Sigmoid colon (tissue), 7 donors: ENCODE measurements at places on chromosomes 1 and 21. TPM values are rescaled to one million over a fixed set of nuclear protein-coding genes. Genes with fewer than 3 reads are reported as not detected.

The HFM1 gene
- total RNA-seq: 3.0 TPM

The RBM11 gene
- 2.3 TPM for total RNA-seq

DNA sequence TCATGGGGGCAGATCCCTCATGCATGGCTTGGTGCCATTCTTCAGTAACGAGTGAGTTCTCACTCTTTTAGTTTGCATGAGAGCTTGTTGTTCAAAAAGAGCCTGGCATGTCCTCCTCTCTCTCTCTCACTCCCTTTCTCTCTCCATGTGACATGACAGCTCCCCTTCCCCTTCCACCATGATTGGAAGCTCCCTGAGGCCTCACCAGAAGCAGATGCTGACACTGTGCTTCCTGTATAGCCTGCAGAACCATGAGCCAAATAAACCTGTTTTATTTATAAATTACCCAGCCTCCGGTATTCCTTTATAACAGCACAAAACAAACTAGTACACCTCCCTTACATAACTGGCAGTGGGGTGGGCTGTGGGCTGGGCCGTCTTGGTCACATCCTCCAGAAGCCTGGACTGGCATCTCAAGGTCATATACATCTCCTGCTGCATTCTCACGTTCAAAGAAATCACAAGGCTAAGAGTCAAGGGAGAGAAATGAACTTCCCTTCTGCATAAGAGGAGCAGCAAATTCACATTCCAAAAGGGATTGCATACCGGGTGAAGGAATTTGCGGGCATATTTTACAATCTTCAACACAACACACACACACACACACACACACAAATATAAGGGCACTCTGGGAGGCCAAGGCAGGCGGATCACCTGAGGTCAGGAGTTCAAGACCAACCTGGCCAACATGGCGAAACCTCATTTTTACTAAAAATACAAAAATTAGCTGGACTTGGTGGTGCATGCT lies 2.3 kb upstream of the CCSAP start:
- no peak overlapping the region for H3K27ac ChIP-seq
- no peak for DNase-seq
- H3K4me1 ChIP-seq: peaks cover 12% of the 10 kb centered on the region
- no peak overlapping the region for H3K4me3 ChIP-seq

GRCh38 chr1:232014941-232015340 lies 388.4 kb downstream of the DISC1 start:
- no peaks in the 10 kb centered on the region for H3K36me3 ChIP-seq
- H3K27ac ChIP-seq: no peak overlapping the region
- DNase-seq: no peak
- H3K4me3 ChIP-seq: no peak overlapping the region

- H3K4me3 ChIP-seq: no peak overlapping the region
- DNase-seq: no peak
- no peaks in the 10 kb centered on the region for H3K4me1 ChIP-seq
Measured at GRCh38 chr1:57916041-57916440, 492.2 kb upstream of the DAB1 start.

DNA sequence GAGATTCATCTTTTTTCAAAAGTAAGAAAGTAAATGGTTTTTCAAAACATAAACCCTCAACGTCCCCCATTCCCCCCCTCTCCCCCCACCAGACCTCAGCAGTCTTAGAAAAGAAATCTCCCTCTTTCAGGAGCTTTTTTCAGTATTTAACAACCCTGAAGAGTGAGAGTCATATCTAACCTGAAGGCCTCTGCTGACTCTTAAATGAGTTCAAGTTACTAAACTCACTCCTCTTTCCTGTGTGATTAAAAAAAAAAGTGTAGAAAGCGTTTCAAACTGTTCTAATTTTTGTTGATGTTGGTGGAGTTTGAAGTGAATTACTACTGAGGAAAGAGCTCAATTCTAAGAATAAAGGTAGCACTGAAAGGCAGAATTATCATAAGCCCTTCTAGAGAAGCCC lies 93.7 kb downstream of the VAV3 start:
- no peaks in the 10 kb centered on the region for H3K4me1 ChIP-seq
- no peak overlapping the region for H3K4me3 ChIP-seq
- no peak overlapping the region for H3K27ac ChIP-seq
- no peak for DNase-seq
- no peaks in the 10 kb centered on the region for H3K27me3 ChIP-seq
- no peaks in the 10 kb centered on the region for H3K36me3 ChIP-seq

GRCh38 chr1:155981266-155982088 lies 3.1 kb upstream of the ARHGEF2 start:
- peak overlapping the region; percentile 98 for H3K27ac ChIP-seq
- no peaks in the 10 kb centered on the region for H3K36me3 ChIP-seq
- no peak overlapping the region for H3K4me3 ChIP-seq
- H3K27me3 ChIP-seq: no peaks in the 10 kb centered on the region

The RNF223 gene
- total RNA-seq: not detected

DNA sequence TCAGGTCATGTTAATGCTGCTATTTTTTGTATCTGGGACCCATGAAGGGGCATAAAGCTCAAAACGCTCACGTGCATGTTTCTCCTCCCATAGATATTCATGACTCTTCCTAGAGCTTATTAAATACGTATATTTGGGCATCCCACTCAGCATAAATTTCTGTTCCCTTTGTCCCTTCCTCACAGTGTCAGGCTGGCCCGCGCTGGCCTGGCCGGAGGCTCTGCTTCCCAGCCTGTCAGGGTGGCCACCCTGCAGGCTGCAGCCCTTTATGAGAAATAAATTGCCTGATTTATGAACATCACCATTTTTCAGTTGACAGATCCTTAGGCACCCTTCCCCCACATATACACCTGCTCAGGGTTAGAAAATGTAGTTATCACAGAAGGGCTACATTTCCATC lies 44.0 kb upstream of the NTPCR start:
- H3K27me3 ChIP-seq: no peaks in the 10 kb centered on the region
- no peak overlapping the region for H3K27ac ChIP-seq
- H3K4me3 ChIP-seq: no peak overlapping the region
- DNase-seq: no peak
- no peaks in the 10 kb centered on the region for H3K36me3 ChIP-seq

The PLEKHN1 gene
- not detected for total RNA-seq

The ADGRL2 gene
- 62.8 TPM for total RNA-seq

DNA sequence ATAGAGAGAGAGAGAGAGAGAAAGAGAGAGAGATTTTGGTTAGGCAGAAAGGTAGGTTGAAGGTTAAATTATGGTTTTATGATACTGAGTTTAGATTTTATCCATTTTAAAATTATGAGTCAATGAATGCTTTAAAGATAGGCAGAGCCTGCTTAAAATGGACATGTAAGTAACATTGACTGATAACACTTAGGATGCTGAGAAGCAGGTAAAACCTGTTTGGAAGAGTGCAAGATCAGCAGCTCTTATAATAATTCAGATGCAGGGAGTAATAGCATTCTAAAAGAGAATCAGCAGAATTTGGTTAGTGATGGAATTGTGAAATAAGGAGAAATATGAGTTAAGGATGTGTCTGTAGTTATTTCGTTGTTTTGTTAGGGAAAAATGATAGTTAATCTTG lies 446.6 kb downstream of the PLA2G4A start:
- H3K27me3 ChIP-seq: no peaks in the 10 kb centered on the region
- no peaks in the 10 kb centered on the region for H3K36me3 ChIP-seq
- H3K4me1 ChIP-seq: no peaks in the 10 kb centered on the region
- no peak overlapping the region for H3K27ac ChIP-seq
- H3K4me3 ChIP-seq: no peak overlapping the region

DNA sequence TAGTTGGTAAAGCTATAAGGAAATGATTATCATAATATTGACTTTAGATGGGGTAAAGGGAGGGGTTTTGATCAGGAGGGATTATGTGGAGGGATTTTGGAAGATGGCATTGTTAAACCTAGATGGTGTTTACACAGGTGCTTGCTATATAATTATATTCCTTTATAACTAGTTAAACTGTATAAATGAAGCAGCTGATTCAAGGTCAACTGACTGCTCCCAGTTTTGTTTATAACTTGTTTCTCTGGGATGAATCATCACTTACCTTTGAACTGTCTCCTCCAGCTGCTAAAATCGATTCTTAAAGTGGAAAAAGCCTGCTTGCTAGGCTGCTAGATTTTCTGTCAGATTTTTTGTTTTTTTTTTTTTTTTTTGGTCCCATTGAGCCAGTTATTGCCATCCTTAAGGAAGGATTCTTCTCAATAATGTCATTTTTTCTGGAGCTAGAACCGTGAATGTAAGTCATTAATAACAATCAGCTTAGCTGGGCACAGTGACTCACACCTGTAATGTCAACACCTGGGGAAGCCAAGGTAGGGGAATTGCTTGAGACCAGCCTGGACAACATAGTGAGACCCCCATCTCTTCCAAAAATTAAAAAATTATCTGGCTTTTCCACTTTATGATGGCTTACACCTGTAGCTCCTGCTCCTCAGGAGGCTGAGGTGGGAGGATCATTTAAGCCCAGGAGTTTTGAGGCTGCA lies 153.2 kb downstream of the PIK3R3 start:
- DNase-seq: no peak
- peak overlapping the region; percentile 35 for H3K27ac ChIP-seq
- H3K4me3 ChIP-seq: no peak overlapping the region
- peaks cover 7% of the 10 kb centered on the region for H3K4me1 ChIP-seq

The HENMT1 gene
- total RNA-seq: 2.3 TPM

DNA sequence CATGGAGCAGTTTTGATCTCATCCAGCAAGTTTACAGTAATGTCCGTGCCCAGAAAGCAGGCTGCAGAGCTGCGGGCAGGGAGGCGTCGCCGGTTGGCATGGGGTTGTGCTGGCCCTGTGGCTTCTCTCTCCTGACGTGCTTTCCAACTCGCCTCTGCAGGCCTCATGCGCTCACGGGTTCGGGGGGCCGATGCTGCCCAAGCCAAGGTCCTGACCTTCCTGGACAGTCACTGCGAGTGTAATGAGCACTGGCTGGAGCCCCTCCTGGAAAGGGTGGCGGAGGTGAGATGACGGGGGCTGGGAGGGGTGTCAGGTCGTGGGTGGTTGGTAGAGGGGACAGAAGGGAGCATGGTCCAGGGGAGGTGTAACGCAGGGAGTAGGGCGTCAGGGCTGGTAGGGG lies 176.1 kb downstream of the GALNT2 start:
- no peak overlapping the region for H3K4me3 ChIP-seq
- peaks cover 15% of the 10 kb centered on the region for H3K36me3 ChIP-seq
- DNase-seq: no peak

The RABGAP1L gene
- total RNA-seq: 36.7 TPM

The NBPF10 gene
- 0.55 TPM for total RNA-seq

GRCh38 chr1:31633117-31633516 lies 11.6 kb downstream of the PEF1 start:
- H3K27me3 ChIP-seq: no peaks in the 10 kb centered on the region
- DNase-seq: no peak
- peaks cover 37% of the 10 kb centered on the region for H3K36me3 ChIP-seq

GRCh38 chr1:31224068-31224467 lies 15.6 kb downstream of the NKAIN1 start:
- no peak overlapping the region for H3K4me3 ChIP-seq
- H3K27ac ChIP-seq: no peak overlapping the region
- no peaks in the 10 kb centered on the region for H3K4me1 ChIP-seq
- H3K36me3 ChIP-seq: no peaks in the 10 kb centered on the region
- H3K27me3 ChIP-seq: peaks cover 13% of the 10 kb centered on the region

DNA sequence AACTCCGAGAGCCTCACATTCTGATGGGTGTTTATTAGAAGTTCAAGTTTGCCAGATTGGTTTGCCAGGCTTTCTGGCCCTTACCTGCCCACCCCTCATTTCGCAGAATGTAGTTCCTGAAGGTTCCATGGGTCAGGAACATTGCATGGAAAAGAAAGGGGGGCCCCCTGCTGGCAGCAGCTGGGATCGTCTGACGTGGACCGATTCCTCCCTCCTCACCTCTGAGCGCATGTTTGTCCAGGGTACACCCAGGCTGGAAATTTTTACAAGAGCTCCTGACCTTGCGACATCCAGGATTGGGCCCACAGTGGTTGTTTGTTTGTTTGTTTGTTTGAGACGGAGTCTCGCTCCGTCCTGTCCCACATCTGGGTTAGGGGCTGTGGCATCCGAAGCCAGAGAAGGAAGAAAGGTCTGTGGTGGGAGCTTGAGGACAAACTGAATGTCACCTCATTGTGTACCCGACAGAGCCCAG lies 126.0 kb upstream of the TMEM51 start:
- H3K4me3 ChIP-seq: no peak overlapping the region
- H3K27ac ChIP-seq: peak overlapping the region; percentile 6
- peaks cover 4% of the 10 kb centered on the region for H3K4me1 ChIP-seq
- peak; percentile 84 for DNase-seq
- H3K27me3 ChIP-seq: no peaks in the 10 kb centered on the region
- H3K36me3 ChIP-seq: no peaks in the 10 kb centered on the region

DNA sequence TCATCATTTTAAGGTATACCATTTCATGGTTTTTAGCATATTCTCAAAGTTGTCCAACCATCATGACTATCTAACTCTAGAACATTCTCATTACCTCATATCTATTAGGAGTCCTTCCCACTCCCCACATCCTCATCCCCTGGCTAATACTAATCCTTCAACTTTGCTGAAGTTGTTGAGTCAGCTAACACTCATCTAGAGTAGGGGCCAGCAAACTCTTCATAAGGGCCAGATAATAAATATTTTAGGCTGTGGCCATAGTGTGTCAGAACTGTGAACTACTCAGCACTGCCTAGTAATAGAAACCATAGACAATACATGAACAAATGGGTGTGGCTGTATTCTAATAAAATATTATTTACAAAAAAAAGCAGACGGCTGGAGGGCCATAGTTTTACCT lies 43.0 kb downstream of the TOR3A start:
- H3K27me3 ChIP-seq: no peaks in the 10 kb centered on the region
- no peak overlapping the region for H3K27ac ChIP-seq
- H3K4me1 ChIP-seq: peaks cover 6% of the 10 kb centered on the region

- peaks cover 17% of the 10 kb centered on the region for H3K27me3 ChIP-seq
- H3K36me3 ChIP-seq: no peaks in the 10 kb centered on the region
- no peaks in the 10 kb centered on the region for H3K4me1 ChIP-seq
- peak; percentile 53 for DNase-seq
- no peak overlapping the region for H3K4me3 ChIP-seq
Measured at GRCh38 chr1:3028531-3029282, 7.4 kb downstream of the ACTRT2 start.

DNA sequence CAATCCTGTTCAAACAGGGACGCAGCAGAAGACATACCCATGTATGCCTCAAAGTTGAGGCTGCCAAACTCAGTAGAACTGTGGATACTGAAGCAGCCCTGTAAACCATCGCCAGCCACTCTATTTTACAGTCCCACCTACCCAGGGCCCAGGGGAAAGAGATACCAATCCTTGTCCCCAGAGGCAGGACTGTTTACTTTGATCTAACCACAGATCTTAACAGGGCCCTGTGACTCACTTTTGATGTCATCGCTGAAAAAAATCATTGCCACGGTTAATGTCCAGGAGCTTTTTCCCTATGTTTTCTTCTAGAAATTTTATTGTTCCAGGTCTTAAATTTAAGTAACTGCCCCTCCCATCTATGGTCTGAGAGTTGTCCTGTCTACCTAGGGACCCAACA lies 538.4 kb upstream of the NCAM2 start:
- no peak overlapping the region for H3K27ac ChIP-seq
- DNase-seq: no peak
- no peaks in the 10 kb centered on the region for H3K27me3 ChIP-seq
- no peaks in the 10 kb centered on the region for H3K4me1 ChIP-seq
- H3K36me3 ChIP-seq: no peaks in the 10 kb centered on the region

The RAD54L gene
- total RNA-seq: not detected

- DNase-seq: no peak
- peaks cover 8% of the 10 kb centered on the region for H3K4me1 ChIP-seq
- no peaks in the 10 kb centered on the region for H3K27me3 ChIP-seq
- no peaks in the 10 kb centered on the region for H3K36me3 ChIP-seq
- no peak overlapping the region for H3K4me3 ChIP-seq
Measured at GRCh38 chr1:63728611-63729226, 45.1 kb upstream of the ROR1 start.

The SLC9C2 gene
- not detected for total RNA-seq

GRCh38 chr1:44030605-44031251 lies 534 bp downstream of the SLC6A9 start:
- H3K36me3 ChIP-seq: no peaks in the 10 kb centered on the region
- no peaks in the 10 kb centered on the region for H3K27me3 ChIP-seq
- H3K4me3 ChIP-seq: peak overlapping the region; percentile 71
